ENCODE measurements at places on chromosomes 1 and 21. TPM values are rescaled to one million over a fixed set of nuclear protein-coding genes. Genes with fewer than 3 reads are reported as not detected.

The THEM5 gene
- total RNA-seq: not detected

The ELAVL4 gene
- under 0.01 TPM for total RNA-seq

The RPTN gene
- not detected for total RNA-seq

The SNAPIN gene
- total RNA-seq: 63.6 TPM

The ZNF593OS gene
- not detected for total RNA-seq

The CD53 gene
- not detected for total RNA-seq

The MAEL gene
- not detected for total RNA-seq

Measured in smooth muscle cell of bladder (primary cell).